Astrocyte (in vitro differentiated cells and primary cell): ENCODE measurements at places on chromosomes 6 and 20.

DNA sequence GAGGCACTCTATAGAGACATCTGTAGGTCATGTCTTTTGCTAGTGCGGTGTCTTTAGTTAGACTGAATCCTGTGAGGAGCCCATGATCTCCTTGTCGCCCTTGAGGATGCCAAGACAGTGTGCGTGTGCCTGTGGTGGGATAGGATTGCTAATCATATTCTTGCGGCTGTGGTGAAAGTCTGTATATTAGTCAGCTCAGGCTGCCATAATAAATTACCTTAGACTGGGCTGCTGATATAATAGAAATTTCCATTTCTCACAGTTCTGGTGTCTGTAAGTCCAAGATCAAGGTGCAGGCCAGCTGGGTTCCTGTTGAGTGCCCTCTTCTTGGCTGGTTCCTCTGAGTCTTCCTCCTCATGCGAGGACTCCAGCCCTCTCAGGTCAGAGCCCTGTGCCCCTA is 141.2 kb downstream of the JARID2 start:
- H3K27ac ChIP-seq = no peak overlapping the region
- DNase-seq = peak; percentile 81

- H3K4me3 ChIP-seq = peak overlapping the region; percentile 8
- peak; percentile 88 for DNase-seq
- H3K4me1 ChIP-seq = peaks cover 14% of the 10 kb centered on the region
- no peaks in the 10 kb centered on the region for H3K36me3 ChIP-seq
- peaks cover 4% of the 10 kb centered on the region for H3K27me3 ChIP-seq
These were observed 72.0 kb upstream of the BACH2 start for GRCh38 chr6:90368601-90369000.

- no peak overlapping the region for H3K27ac ChIP-seq
- H3K4me1 ChIP-seq = peaks cover under 1% of the 10 kb centered on the region
- peak; percentile 39 for DNase-seq
- no peaks in the 10 kb centered on the region for H3K36me3 ChIP-seq
- no peaks in the 10 kb centered on the region for H3K27me3 ChIP-seq
These were observed 72.1 kb downstream of the AFDN start for GRCh38 chr6:167898673-167899311.

- H3K27ac ChIP-seq = no peak overlapping the region
- H3K36me3 ChIP-seq = no peaks in the 10 kb centered on the region
- no peak overlapping the region for H3K4me3 ChIP-seq
- H3K27me3 ChIP-seq = no peaks in the 10 kb centered on the region
- DNase-seq = peak; percentile 74
- peaks cover 4% of the 10 kb centered on the region for H3K4me1 ChIP-seq
These were observed 87.5 kb downstream of the SH3BGRL2 start for GRCh38 chr6:79718509-79719247.

DNA sequence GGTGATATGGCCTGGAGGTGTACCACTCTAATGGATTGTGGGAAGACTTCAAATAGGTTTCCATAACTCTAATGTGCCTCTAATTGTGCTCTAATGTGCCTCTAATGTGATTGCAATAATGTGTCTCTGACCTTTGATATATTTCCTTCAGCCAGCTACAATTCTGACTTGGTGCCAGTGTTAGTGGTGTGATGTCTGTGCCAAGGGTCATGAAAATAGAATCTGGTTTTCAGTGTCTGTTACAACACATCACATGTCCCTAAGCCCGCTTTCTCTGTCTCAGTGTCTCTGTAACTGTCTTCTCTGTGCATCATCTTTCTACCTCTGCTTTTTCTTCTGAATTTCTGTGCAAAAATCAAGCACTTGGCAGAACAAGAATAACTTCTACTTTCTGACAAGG is 77.2 kb upstream of the ECI2 start:
- no peaks in the 10 kb centered on the region for H3K4me1 ChIP-seq
- DNase-seq = no peak
- no peaks in the 10 kb centered on the region for H3K36me3 ChIP-seq
- no peaks in the 10 kb centered on the region for H3K27me3 ChIP-seq

GRCh38 chr20:63238514-63239125 is 2.9 kb downstream of the BIRC7 start:
- H3K4me1 ChIP-seq = peaks cover 10% of the 10 kb centered on the region
- H3K4me3 ChIP-seq = no peak overlapping the region
- no peak overlapping the region for H3K27ac ChIP-seq
- no peaks in the 10 kb centered on the region for H3K27me3 ChIP-seq

GRCh38 chr6:43093436-43094289 is 17.5 kb downstream of the PTK7 start:
- peak; percentile 92 for DNase-seq
- peak overlapping the region; percentile 38 for H3K4me3 ChIP-seq
- H3K4me1 ChIP-seq = peaks cover 64% of the 10 kb centered on the region
- H3K27ac ChIP-seq = peak overlapping the region; percentile 67
- no peaks in the 10 kb centered on the region for H3K36me3 ChIP-seq

DNA sequence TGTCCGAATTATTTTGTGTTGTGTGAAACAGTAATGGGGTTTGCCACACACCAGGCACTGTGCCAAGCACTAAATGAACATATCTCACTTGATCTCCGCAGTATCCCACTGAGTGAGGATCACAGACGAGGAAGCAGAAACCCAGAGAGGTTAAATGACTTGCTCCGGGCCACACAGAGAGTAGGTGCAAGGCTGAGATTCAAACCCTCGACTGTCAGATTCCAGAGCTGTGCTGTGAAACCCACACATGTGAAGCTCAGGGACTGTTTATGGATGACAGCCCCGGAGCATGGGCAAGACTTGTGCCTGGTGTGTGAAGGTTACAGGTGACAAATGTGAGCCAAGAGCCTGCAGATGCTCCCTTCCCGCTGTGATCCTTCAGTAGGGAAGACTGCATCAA is 87.8 kb upstream of the SIRPA start:
- no peak for DNase-seq
- no peak overlapping the region for H3K27ac ChIP-seq
- no peaks in the 10 kb centered on the region for H3K36me3 ChIP-seq
- peaks cover 47% of the 10 kb centered on the region for H3K4me1 ChIP-seq
- H3K4me3 ChIP-seq = no peak overlapping the region

DNA sequence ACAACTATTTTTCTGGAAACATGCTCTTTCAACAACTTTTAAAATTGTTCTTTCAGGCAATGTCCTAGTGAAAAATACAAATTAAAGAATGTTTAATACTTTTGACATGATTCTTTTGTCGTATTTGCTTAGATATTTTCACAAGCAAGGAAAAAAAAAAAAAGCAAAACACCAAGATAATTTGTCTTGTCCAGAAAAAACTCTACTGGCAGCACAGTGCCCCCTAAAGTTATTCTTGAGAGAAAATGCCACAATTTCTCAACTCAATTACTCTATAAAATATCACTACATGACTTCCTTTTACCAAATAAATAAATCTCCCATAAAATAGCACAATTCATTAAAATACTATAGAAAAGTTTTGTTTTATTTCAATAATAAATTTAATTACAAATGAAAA is 652.5 kb upstream of the EPHA7 start:
- H3K27ac ChIP-seq = no peak overlapping the region
- no peak overlapping the region for H3K4me3 ChIP-seq
- no peaks in the 10 kb centered on the region for H3K27me3 ChIP-seq
- no peaks in the 10 kb centered on the region for H3K36me3 ChIP-seq
- DNase-seq = no peak

DNA sequence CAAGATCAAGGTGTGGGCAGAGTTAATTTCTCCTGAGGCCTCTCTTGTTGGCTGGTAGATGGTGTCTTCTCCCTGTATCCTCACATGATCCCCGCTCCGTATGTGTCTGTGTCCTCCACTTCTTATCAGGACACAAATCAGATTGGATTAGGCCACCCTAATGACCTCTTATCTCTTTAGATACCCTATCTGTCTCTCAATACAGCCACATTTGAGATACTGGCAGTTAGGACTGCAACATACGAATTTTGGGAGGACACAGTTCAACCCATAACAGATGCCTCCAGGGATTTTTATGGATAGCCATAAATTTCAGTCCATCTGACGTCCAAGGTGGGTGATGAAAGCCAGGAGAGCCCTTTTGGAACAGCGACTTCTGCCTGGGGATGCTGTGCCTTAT is 369.0 kb downstream of the NRN1 start:
- H3K4me3 ChIP-seq = no peak overlapping the region
- no peaks in the 10 kb centered on the region for H3K27me3 ChIP-seq
- no peaks in the 10 kb centered on the region for H3K4me1 ChIP-seq
- H3K36me3 ChIP-seq = no peaks in the 10 kb centered on the region

DNA sequence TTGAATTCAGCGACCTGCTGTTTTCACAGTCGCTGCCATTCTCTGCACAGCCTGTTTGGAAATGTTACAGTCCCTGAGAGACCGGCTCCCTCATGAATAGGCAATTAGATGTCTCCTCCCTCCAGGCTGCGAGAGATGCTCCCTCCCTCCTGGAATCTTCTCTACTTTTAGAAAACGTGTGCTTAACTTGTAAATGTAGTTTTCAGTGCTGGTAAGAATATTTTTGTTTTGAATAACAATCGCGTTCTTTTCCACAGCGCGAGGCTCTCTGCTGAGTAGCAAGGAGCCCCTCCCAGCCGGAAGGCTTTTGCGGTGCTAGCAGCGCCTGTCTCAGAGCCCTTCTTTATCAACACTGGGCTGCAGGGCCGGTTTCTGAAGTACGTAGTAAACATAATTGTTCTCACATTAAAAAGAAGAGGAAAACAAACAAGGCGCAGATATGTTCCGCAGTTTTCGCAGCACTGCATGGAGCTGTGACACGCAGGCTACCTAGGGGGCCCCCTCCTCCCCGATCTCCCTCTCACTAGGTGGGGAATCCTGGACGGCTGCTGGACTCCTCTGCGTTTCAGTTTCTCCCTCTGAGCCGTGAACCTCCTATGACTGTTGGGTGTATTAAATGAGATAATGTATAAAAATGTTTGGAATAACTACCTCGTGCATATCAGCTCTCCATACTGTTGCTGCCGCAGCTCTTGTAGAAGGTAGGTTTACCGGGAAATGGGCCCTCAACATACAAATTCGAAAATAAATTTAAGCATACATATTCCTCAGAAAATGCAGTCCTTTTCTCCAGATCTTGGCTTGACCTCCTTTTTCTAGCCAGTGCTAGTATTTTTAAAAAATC is 79.0 kb upstream of the SPACA1 start:
- H3K27ac ChIP-seq = no peak overlapping the region
- H3K27me3 ChIP-seq = peaks cover 13% of the 10 kb centered on the region
- no peaks in the 10 kb centered on the region for H3K4me1 ChIP-seq
- H3K4me3 ChIP-seq = peak overlapping the region; percentile 59
- no peaks in the 10 kb centered on the region for H3K36me3 ChIP-seq
- peak; percentile 4 for DNase-seq
